Hepatocyte (in vitro differentiated cells): ENCODE measurements at places on chromosomes 4 and X.
A peak's percentile ranks its signal among the peaks of the same experiment; 100 is the strongest.

- DNase-seq = no peak
Observed at GRCh38 chr4:7436256-7436655, 1.5 kb upstream of the PSAPL1 start.

- DNase-seq = no peak
Observed at GRCh38 chr4:26179316-26179760, 141.5 kb upstream of the RBPJ start.

- DNase-seq = no peak
Observed at GRCh38 chr4:162865102-162865501, 301.6 kb downstream of the NAF1 start.

- no peak for DNase-seq
Observed at GRCh38 chr4:57425610-57426009, 315.4 kb upstream of the IGFBP7 start.

DNA sequence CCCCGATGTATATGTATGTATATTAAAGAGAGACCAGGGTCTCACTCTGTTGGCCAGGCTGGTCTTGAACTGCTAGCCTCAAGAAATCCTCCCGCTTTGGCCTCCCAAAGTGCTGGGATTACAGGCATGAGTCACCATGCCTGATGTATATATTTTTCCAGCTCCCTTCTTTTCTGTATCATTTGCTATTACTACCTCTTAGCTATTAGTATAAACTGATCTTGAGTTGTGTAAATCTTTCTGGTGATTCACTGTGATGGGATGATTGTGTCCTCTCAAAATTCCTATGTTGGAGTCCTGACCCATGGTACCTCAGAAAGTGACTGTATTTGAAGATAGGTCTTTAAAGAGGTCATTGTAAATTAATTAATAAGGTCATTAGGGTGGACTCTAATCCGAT lies 53.1 kb downstream of the HPRT1 start:
- DNase-seq = no peak

GRCh38 chr4:38162240-38162784 lies 202.1 kb downstream of the PTTG2 start:
- DNase-seq = peak; percentile 37

DNA sequence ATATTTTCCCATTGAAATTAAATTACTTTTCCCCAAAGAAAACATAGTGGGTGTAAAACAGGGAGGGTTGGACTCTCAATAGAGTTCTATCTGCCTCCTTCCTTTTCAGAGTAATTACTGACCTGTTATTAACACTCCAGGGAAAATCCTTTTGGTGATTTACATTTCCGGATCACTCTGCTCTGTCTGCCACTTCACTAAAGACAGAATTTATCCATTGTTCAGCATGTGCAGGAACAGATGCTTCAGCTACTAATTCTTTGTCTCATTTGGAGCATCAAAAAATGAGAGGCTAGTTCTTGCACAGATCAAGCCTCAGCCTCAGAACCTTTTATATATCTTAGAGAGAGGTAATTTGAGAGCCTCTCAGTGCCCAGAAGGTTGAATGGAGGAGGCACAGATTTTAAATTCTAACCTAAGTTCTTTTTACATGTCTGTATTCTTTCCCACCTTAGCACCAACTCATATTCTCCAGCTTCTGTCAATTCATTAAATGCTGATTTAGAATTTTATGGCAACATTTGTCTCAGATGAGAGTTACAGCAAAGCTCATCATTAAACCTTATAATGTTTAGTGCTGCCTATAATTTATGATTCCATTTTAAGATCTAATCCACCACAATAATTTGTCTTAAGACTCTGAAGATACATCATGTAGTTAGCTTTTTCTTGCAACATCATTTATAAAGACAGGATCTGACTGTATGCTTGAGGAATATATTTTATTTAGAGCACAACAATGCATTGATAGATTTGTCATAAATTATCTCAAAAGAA lies 1494.4 kb downstream of the STIM2 start:
- no peak for DNase-seq

GRCh38 chrX:37906357-37906756 lies 59.0 kb upstream of the DYNLT3 start:
- DNase-seq = no peak

DNA sequence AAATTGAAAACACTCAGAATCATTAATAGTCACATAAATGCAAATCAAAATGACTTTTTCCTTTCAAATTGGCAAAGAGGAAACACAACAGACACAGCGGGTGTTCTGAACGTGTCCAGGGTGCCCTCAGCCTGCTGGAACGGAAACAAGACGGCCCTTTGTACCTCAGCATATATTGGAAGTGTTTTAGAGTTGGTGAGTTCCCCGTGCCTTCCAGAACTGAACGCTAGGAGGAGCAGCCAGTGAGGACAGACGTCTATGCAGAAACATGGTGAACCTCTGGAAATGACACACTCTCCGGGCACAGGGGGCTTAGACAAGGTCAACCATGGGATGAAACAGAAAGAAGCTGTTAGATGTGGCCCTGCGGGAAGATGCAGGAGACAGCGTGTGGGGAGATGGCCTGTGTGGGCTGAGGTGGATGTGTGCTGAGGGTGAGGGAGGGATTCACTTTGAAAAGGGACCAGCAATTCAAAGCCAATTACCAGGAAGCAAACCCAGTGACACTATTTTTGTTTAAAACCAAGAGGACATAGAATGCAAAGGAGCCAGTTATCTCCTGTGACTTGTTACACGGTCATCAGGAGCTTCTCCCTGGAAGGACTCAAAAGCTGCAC lies 40.4 kb downstream of the RNF212 start:
- peak; percentile 72 for DNase-seq

- peak; percentile 67 for DNase-seq
Observed at GRCh38 chr4:76570141-76570973, 135.3 kb downstream of the SHROOM3 start.

GRCh38 chrX:20132666-20133065 lies 9.0 kb downstream of the EIF1AX start:
- DNase-seq = no peak

DNA sequence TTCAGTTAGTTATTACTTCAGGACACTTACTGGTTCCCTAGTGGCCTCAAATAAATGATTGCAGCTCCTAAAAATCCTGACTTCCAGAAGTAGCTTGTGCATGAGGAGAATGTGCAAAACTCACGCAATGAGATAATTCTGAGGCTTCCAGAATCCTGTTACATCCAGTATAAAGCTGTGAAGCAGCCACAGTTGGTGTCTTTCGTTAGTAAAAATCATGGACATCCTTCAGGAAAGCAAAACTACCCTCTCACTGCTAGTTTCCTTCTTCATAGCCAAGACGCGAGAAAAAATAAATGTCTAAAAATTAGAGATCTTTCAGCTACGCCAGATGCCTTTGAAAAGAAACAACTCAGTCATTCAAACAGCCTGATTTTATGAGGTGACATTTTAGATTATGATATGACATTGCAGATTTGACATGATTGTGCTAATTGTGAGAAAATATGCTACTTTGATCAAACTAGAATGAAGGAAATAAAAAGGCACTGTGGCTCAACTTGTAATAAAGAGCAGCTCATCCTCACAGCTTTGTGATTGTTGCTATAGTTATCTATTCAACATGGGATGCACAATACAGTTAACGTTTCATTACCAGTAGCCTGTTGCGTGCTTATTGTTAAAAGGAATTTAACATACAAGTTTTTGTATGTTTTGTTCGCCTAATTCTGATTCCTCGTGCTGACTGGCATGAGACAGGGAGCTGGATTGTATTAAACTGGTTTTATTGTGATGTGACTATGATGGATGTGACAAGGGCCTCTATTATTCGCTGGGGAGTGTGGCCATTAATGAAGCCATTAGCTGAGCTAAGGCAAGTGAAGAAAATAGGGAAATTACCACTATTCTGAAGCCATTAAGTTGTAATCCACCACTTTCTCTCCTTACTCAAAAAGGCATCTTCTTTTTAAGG lies 40.5 kb downstream of the AFF2 start:
- DNase-seq = no peak

DNA sequence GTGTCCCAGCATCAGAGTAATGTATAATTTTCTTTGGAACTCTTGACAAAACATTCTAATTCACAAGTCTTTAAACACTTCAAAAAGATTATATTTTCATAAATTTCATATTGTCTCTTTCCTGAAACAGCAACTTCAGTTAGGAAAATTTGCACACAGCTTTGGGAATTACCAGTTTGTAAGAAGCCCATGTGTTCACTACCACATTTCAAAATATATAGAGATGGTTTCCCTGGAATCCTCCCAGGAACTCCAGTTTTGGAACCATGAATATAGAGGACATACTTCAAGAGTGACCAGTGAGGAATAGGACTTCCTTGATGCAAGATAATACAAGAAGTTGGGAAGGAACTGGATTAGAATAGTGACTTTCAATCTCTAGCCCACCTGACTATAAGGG lies 28.7 kb upstream of the HPGDS start:
- no peak for DNase-seq

GRCh38 chr4:137253949-137254348 lies 278.3 kb downstream of the PCDH18 start:
- no peak for DNase-seq

DNA sequence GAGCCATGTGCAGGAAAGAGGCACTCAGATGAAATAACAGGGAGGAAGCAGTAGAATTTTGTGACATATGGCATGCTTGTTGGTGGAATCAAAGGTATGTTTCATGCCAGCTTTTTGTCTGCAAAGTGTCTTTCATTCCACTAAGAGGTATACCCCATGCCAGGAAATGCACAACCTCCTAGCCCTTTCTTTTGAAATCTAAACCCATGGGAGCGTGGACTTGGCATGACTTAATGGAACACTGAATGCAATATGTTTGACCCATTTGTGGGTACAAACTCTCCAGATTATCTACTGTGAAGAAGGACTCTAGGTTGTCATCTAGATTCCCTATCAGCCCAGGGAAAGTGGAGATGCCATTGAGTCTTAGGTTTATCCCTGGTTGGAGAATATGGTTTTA lies 338.3 kb upstream of the TEX13C start:
- no peak for DNase-seq

DNA sequence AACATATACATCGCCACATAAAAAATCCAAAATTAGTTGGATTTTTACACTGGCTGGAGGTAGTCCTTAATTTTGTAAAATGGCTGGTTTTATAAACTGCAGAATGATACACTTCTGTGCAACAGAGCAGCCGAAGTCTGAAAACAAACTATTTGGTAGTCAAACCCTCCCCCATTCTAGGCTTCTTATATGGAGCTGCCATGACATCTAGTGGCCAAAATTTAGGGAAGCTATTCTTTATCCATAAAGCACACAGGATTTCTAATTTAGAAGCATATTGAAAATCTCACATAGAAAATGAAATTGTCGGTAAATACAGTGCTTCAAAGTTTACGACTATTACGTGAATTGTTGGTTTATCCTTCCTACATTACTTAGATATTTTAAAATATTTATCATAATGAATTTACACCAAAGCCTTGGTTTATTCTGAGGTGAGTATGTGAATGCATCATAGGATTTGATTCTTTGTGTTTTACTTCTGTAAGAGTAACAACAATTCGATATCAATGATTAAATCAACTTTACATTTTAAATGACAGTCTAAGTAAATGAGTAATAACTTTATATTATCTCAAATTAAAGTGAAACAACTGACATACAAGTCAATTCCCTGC lies 113.4 kb upstream of the FAM241A start:
- peak; percentile 80 for DNase-seq

GRCh38 chr4:136009258-136009832 lies 1522.9 kb downstream of the PCDH18 start:
- DNase-seq = no peak

GRCh38 chr4:123616951-123617461 lies 220.4 kb downstream of the SPRY1 start:
- peak; percentile 74 for DNase-seq

GRCh38 chr4:173270312-173271027 lies 63.7 kb downstream of the HMGB2 start:
- peak; percentile 16 for DNase-seq

GRCh38 chr4:83234902-83235644 lies 49.5 kb downstream of the COQ2 start:
- DNase-seq = no peak

GRCh38 chrX:131235768-131236545 lies 53.1 kb downstream of the IGSF1 start:
- DNase-seq = no peak

GRCh38 chr4:145154573-145154972 lies 25.8 kb downstream of the OTUD4 start:
- peak; percentile 34 for DNase-seq

GRCh38 chr4:3735196-3735595 lies 31.0 kb upstream of the ADRA2C start:
- DNase-seq = no peak

GRCh38 chrX:75273483-75273882 lies 402 bp upstream of the UPRT start:
- DNase-seq = peak; percentile 43

DNA sequence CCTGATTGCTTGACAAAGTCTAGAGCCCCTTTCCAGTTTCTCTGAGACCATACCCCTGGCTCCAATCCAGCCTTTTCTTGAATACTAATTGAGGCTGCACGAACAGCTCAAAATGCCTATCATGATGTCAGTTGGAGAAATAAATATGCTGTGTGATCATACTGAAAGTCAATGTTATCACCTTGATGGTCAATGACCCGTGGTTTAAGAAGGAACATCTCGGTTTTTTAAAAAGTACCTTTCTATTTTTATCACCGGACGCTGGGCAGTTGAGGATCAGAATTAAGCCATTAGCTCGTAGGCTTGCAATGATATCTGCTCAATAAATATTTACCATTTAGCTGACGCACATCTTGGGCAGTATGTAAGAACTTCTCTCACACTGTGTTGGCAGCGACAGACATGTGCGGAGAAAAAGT lies 852 bp upstream of the WDR44 start:
- DNase-seq = no peak

DNA sequence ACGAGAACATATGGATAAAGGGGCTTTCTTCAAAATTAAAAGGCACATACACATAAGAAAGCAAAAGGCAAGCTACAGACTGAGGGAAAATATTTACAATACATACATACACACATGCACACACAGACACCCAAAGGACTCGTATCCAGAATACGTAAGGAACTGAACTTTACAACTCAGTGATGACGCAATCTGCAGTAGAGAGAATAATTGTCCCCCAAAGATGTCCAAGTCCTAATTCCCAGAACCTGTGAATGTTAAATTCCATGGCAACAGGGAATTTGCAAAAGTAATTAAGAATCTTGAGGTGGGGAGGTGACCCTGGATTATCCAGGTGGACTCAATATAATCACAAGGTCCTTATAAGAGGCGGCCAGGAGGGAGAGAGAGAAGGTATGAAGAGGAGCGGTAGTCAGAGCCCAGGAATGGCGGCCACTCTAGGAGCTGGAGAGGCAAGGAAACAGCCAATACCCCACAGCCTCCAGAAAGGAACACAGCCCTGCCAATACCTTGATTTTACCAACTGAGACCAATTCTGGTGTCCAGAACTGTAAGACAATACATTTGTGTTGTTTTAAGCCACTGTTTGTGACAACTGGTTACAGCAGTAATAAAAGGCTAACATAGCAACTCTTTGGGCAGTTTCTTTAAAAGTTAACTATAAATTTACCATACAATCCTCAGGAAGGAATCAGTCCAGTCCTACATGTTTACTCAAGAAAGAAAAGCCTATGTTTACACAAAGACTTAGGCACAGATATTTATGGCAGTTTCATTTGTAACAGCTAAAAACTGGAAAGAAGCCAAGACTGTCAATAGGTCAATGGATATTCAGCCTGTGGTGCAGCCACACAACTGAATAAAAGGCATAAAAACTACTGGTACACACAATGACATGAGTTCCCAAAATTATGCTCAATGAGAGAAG lies 27.3 kb upstream of the STS start:
- DNase-seq = peak; percentile 23

- DNase-seq = no peak
Observed at GRCh38 chr4:183304538-183304937, 15.5 kb downstream of the CLDN22 start.
